Dorsolateral prefrontal cortex (tissue), 122 donors: ENCODE measurements at places on chromosomes 7 and 10. TPM values are rescaled to one million over a fixed set of nuclear protein-coding genes. Genes with fewer than 3 reads are reported as not detected.

The OPN4 gene
- 0.91 TPM for total RNA-seq

The BMPER gene
- 36.8 TPM for total RNA-seq

The GALNT17 gene
- 111 TPM for total RNA-seq

The CLDN4 gene
- total RNA-seq = 0.71 TPM

The HABP2 gene
- total RNA-seq = 3.9 TPM

The CYP2E1 gene
- total RNA-seq = 16.3 TPM

The UBTD1 gene
- 15.3 TPM for total RNA-seq

The CYP2C19 gene
- total RNA-seq = 0.46 TPM

The TMEM196 gene
- total RNA-seq = 6.7 TPM

The REEP3 gene
- 24.3 TPM for total RNA-seq

The SCD gene
- total RNA-seq = 1,473 TPM
